Dermis microvascular lymphatic vessel endothelial cell (primary cell): ENCODE measurements at places on chromosomes 3 and 15.

DNA sequence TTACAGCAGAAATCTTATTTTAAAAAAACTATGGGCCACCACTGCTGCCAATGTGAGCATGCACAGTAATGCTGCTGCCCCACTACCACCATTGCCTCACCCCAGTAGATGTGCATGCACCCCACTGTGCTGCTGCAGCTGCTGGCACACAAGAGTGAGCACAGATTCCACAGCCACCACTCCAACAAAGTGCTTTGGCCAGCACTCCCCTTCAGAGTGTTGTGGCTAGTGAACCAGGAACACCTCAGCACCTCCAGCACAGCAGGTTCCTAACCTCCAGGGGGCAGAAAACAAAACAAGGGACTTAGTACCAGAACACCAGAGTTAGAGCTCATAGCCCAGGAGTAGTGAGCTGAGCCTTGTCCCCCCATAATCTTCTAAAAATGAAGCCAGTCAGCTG is 629.6 kb downstream of the PYDC2 start:
- no peak for DNase-seq

GRCh38 chr15:44315773-44316465 is 27.4 kb downstream of the GOLM2 start:
- DNase-seq: no peak

GRCh38 chr15:35141743-35142471 is 56.8 kb upstream of the NANOGP8 start:
- no peak for DNase-seq

DNA sequence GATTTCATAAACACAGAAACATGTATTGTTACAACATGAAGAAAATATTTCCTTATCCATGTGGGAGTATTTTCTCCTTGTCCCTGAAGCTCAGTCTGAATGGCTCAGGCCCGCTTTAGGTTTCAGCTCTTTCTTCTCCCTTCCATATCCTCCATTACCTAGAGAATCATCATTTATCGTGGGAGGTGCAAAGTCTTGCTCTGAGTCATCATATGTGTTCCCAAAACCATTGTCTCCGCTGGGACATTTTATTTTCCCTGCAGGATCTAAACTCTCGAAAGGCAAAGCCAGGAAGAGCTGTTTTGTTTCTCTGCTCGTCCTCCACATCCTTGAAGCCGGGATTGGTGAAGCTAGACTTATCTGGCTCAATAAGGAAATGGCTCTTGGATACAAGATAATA is 571.2 kb downstream of the EDEM1 start:
- DNase-seq: no peak

DNA sequence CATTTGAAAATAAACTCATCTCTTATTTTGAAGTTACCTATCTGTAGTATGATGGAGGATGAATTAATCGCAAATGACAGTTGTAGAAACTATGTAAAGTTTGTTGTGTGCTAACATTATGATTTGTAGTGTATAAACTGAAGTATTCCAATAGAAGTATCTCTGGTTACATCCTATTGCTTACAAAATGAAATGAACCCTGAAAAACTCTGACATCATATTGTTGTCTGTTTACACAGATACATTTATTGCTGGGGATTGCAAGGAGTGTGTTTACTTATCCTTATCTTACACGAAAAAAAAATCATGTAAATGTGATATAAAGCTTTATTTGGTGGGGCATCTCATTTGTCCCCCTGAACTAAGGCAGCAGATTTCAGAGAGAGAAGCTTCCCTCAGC is 2.6 kb upstream of the ABHD10 start:
- no peak for DNase-seq

DNA sequence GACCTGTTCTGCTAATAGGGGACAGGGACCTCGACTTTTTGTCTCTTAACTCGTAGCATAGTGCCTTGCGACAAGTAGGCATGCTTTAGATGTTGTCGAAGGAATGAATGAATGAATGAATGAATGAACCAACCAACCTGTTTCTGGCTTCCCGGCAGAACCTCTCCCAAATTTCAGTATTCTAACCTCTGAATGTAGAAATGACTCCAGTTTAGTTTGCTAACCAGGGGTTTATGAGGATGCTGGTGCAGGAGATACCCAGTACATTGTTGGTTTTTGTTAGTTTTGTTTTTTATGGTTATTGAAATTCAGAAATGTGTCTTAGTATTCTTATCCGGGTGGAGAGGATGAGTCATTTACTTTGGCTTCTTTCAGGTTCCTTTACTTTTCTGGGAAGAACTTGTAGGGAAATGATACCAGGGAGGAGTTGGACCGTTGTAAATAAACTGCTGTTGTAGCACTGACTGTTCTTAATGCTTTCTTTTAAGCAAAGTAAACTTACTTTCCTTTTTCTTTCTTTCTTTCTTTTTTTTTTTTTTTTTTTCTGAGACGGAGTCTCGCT is 29.6 kb upstream of the EHHADH start:
- DNase-seq: no peak

- no peak for DNase-seq
These were observed 50.4 kb downstream of the GHSR start for GRCh38 chr3:172397716-172398405.

GRCh38 chr3:10274601-10275000 is 18.1 kb downstream of the GHRL start:
- DNase-seq: no peak

GRCh38 chr15:70528270-70528706 is 235.1 kb downstream of the UACA start:
- no peak for DNase-seq

- no peak for DNase-seq
These were observed 2.2 kb downstream of the CDCP1 start for GRCh38 chr3:45143673-45144671.

GRCh38 chr3:158539414-158540014 is 31.5 kb upstream of the MLF1 start:
- peak; percentile 67 for DNase-seq

DNA sequence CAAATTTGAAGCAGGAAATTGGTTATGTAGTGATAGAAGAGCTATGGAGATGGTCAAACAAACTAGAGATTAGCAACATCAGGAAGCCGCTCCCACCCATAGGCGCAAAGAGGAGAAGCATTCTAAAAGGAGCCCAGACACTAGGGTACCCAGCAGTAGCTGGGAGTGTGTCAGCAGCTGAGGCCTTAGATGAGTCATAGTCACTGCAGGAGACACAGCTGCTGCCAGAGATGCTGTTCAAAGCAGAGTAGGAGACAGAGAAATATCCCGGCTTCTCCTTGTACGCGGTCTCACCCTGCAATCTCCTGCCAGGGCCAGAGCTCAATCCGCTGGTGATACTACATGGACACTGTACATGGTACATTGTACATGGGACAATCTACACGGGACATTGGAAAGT is 61.9 kb downstream of the VGLL3 start:
- no peak for DNase-seq

DNA sequence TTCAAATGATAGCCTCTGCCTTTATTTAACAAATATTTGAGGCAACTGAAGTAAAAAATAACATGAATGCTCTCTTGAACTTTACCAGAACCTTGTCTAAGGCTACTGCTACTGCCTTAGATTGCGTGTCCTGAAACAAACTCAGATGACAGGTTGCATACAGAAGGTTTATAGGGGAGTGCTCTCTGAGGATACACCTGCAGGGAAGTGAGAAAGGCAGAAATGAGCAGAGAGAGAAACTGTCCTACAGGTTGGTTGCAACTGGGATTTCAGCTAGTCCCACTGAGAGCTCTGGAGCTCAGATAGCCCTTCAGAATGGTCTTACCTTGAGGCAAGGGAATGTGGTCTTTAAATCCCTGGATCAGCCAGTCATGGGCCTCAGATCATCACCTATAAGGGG is 165.5 kb downstream of the IL5RA start:
- DNase-seq: no peak

GRCh38 chr3:122132949-122133540 is 50.4 kb upstream of the CASR start:
- DNase-seq: no peak

GRCh38 chr3:172371544-172371943 is 76.7 kb downstream of the GHSR start:
- no peak for DNase-seq

DNA sequence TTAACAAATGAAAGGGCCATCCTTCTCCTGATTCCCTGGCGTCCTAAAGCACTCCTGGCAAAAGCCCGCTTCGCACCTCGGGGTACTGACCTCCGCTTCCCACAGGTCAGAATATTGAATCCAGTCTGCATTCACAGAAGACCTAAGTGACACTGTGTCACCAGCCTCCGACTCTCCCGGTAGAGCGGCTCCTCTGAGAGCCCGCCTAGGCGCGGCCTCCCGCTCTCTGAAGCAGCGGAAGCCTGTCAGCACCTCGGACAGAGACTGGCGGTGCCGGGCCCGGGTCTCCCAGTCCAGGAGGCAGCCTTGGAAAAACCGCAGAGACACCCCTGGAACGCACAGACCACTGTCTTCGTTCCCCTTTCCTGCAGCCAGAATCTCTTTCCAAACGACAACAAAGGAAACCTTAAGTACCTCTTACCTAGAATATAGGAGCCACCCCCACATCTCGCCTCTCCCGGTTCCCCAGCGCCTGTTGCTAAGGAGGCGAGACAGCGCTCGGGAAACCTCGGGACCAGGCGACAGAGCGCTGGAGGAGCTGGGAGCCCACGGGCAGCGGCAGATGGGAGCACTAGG is 1.2 kb downstream of the GABRB3 start:
- DNase-seq: no peak

DNA sequence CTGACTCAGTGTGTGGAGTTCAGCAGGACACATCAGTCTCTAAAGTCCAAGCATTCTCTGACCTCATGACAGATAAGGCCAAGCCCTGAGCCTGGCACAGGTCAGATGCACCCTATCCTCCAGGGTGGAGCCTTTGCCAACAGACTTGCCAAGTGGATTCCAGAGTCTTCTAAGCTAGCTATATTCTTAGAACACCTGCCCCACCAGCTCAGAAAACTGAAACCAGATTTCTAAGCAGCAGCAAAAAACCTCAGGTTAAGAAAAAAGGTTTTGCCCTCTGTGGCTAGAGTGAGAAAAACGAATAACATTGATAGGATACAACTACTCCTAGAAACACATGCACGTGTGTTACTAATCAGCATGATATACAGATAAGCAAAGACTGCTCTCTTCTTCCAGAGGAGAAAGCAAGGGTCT is 11.6 kb downstream of the RMDN3 start:
- no peak for DNase-seq

GRCh38 chr3:60956729-60957128 is 294.5 kb downstream of the FHIT start:
- DNase-seq: no peak

DNA sequence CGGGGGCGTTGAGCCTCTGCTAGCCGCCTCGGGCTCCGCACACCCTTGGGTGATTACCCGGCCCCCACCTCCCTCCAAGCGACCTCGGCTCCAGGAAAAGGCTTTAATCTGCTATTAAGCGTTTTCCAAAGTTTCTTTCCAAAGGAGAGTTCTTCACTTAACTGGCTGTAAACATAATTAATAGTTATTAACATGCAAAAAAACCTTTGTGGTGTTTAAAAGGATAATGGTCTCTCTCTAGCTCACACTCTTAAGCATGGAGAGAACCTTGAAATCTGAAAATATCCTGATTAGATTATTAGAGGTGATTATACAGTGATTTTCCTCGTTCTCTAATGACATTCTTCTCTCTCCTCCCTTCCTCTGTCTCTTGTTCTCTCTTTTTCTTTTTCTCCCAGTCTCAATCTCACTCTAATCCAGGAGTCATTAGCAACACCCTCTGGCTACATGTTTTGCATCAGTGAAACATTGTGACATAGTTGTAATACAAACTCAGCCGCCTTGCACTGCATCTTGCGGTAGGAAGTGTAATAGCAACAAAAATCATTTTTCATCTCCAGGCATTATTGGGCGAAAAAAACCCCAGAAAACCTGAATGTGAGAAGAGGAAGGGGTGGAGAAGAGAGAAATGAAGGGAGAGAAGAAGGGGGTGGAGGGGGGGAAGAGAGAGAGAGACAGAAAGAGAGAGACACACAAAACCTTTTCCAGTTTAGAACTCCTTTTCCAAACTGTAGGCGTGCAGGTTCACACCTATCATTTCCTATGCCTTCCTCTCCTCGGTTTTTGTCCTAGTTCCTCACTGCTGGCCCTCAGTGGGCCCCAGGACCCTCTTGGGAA is 24.4 kb downstream of the NR2F2 start:
- DNase-seq: no peak

DNA sequence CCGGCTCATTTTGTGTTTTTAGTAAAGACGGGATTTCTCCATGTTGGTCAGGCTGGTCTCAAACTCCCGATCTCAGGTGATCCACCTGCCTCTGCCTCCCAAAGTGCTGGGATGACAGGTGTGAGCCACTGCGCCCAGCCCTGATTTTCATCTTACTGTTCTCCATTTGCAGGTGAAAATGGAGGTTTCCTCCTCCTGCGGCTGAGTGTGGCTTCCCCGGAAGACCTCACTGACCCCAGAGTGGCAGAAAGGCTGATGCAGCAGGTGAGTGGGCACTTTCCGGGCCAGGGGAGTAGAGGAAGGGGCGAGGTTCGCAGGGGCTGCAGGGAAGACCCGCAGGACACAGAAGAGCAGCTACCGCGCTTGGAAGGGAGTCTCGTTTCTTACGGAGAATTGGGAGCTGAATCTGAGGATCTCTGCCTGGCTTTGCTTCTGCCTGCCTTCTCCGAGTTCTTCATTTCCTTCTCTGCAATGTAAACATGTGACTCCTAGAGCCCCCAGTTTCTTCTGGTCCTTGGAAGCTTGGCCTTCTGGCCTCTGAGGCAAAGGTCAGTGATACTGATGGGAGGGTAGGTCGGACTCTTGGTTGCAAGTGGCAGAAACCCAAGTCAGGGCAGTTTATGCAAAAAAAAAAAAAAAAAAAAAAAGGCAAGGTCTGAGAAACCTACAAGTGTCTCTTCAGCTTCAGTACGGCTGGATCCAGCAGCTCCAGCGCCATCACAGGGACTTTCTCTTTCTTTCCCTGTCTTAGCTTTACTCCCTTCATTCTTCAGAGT is 8.9 kb downstream of the MUC20 start:
- DNase-seq: no peak

GRCh38 chr15:38149315-38149714 is 103.3 kb upstream of the SPRED1 start:
- DNase-seq: no peak

DNA sequence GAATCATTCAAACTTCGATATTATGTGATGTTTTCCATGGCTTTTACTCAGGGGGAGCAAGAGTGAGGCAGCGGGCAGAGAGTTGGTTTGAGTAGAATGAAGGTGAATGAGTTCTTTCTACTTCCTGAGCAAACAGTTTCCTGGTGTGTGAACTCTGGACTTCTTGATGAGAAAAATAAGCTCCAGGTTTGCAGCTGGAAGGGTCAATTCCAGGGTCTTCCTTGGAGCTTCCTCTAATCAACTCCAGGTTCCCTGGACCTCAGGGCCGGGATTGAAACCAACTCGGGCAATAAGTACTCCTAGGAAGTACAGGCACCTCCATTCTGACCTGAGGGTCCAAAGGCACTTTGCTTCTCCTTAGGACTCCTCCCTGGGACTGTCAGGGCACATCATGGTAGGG is 243.6 kb upstream of the ONECUT1 start:
- DNase-seq: no peak

DNA sequence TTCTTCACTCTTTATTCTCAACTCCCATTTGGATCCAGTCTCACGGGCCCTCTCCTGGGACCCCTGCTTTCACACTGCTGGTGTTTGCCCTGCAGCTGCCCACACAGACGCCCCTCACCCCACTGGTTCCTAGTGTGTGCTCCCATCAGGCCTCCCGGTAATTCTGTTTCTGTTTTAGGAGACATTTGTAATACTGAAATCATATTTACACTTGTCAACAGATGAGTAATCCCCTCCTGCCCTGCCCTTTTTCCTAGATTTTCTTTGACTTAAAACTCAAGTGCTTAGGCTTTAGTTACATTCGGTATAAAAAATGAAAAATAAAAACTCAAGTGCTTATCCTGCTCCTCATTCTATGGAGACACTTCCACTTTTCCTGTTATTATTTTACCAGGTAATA is 18.4 kb upstream of the ABTB1 start:
- no peak for DNase-seq
